ENCODE measurements at places on chromosomes 13 and 19.
A peak's percentile ranks its signal among the peaks of the same experiment; 100 is the strongest.

- DNase-seq: no peak
Measured at GRCh38 chr13:112846411-112847115, 122.5 kb upstream of the MCF2L start.

DNA sequence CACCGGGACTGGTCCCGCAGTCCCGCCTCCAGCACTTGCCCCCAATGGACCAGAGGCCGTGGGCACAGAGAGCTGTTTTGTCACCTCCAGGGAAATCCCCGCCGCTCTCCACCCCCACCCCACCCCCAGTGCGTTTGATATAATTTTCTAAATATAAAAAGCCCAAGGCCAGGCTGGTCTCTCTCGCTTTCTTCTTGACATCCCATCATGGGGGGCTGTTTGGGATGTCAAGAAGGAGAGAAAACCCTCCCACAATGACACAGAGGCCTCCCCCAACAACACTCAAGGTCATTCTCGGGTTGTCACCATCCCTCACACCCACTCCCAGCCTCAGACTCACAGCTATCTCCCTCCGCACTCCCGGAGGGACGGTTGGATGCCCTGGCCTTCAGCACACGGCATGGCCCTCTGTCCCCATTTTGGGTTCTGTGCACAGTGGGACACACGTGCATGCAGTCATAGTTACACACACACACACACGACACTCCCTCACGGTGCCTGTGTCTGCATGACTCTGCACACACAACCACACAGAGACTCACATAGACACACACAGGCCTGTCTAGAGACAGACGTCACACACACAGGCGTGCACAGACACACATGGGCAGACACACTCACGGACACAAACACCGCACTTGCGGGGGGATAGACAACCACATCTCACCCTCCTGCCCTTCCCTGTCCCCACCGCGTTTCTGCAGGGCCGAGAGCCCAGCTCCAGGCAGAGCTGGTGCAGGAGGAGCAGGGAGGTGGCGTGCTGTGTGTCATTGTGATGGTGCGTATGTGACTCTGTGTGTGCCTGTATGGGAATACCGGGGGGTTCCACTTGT, 4.8 kb upstream of the NFIC start:
- no peak for DNase-seq

GRCh38 chr19:10646456-10647159, 7.5 kb upstream of the ILF3 start:
- DNase-seq: no peak

DNA sequence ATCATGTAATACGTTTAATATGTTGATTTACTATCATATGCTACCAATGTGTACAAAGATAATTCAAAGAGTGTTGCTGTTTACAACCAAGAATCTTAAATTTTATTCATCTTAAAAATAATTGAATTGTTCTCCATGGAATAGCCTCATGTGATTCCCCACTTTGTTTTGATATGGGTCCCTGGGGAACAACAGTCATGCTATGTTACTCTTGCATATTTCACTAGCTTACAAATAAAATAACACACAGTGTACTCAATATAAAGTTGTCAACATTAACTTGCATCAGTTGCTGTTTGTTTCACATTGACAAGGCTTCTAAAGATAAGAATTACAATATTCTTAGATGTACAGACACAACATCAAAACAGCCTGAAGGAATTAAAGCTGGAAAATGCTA, 2.3 kb downstream of the ENOX1 start:
- no peak for DNase-seq

- no peak for DNase-seq
Measured at GRCh38 chr19:4310247-4311121, 6.1 kb downstream of the FSD1 start.

GRCh38 chr13:37666036-37666435, 67.5 kb upstream of the POSTN start:
- DNase-seq: peak; percentile 71

- no peak for DNase-seq
Measured at GRCh38 chr13:66623129-66623820, 606.9 kb downstream of the PCDH9 start.

DNA sequence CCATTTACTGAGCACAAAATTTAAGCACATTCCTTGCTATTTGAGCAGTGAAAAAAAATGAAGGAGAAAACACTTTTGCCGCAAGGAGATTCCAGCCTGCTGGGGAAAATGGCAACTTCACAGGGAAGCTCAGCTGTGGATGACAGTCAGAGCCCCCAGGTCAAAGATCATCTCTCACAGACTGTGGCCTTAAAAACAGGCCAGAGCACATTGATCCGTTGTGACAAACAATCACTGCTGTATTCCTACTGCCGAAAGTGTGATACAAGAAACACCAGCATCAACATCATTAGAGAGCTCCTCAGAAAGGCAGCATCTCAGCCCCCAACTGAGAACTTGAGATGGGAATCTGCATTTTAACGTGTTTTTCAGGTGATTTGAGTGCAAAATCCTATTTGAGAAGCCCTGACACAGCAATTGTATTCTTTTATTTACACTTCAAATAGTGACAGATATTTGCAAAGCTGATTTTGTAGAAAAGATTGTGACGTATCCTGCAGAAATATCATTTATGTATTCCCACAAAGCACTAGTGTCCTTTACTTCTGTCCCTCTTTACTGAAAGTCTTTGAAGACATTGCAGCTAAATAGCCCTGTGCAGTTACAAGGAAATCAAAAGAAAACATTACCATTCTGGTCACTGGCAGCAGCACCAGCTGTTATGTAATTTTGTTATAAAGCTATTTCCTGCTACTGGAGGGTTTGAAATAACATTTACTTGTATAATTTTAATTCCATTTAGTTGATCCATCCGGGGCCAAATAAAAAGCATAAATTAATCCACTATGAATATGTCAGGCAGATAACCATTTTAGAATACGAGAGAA, 652.0 kb downstream of the LIG4 start:
- DNase-seq: no peak

DNA sequence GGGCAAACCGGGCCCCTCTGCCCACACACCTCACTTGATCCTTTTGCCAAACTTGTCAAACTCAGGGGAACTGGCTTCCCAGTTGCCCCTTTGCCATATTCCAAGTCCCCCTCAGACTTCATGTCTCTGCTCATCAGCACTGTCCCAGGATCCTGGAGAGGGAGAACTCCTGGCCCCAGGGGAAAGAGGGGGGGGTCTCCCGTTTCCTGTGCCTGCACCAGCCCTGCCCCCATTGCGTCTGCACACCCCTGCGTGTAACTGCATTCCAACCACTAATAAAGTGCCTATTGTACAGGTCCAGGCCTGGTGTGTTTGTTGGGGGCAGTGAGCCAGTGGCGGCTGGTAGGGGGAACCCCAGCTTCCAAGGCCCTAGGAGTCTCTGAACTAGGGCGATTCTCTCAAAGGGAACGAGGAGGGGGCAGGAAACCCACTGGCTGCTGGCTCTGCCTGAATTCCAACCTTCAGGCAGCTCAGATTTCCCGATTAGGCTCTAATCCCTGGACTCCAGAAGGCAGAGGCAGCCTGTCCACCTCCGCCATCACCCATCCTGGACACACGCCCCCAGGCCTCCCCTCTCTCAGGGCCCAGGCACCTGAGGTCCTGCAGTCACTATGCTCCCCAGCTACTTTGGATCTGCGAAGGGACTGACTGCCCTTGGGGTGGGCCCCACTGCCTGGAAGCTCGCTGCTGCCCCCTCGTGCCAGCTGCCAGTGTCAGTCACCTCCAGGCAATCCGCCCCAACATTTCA, 9.7 kb upstream of the ILF3 start:
- peak; percentile 89 for DNase-seq

DNA sequence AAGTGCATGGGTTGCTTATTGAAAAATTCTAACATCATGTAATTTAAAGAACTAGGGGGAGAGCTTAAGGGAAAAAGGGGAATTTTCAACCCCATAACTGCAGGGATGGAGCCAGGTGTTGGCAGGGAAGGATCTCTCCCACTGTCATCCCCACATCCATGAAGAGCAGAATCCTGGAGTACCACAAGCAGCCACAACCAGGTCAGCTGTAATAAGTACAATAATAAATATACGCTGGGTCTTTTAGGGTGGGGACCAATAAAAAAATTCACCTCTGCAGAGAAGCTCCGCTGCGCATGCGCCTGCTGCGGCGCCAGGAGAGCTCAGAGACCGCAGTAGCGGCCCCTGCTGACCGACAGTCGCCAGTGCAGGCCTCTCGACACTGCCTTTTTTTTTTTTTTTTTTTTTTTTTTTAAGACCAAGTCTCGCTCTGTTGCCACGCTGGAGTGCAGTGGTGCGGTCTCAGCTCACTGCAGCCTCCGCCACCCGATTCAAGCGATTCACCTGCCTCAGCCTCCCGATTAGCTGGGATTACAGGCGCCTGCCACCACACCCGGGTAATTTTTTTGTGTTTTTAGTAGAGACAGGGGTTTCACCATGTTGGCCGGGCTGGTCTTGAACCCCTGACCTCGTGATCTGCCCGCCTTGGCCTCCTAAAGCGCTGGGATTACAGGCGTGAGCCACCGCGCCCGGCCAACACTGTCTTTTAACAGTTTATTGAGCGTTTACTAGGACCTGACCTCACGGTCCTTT, 2.5 kb upstream of the EEF2 start:
- DNase-seq: peak; percentile 91

DNA sequence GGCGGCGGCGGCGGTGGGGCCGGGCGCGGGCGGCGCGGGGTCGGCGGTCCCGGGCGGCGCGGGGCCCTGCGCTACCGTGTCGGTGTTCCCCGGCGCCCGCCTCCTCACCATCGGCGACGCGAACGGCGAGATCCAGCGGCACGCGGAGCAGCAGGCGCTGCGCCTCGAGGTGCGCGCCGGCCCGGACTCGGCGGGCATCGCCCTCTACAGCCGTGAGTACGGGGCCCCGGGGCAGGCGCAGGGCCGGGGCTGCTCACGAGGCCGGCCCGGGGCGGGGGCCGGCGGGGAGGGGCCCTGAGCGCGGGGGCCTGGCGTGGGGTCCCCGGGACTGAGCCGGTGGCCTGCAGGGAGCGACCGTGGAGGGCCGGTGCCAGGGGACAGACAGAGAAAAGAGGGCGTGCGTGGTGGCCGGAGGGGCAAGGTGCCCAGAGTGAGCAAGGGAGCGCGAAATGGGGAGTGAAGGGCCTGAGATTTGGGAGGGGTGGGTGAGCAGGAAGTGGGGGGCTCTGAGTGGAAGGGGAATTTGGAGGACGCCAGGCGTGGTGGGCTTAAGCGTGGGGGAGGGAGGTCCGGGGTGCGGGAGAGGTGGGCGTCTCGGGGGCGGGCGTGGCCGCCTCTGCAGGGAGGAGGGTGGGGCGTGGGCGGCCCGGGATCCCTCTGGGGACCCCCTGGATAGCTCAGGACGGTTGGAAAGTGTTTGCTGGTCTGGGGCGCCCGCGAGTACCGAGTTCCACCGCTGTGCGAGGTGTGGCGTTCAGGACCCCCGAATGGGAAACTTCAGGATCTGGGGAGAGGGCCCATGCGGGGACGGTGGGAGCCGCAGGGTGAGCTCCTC, 575 bp downstream of the CARM1 start:
- DNase-seq: peak; percentile 65

- no peak for DNase-seq
Measured at GRCh38 chr19:17997969-17998826, 9.8 kb upstream of the ARRDC2 start.

GRCh38 chr19:12647047-12647446, 19.5 kb downstream of the MAN2B1 start:
- no peak for DNase-seq

- no peak for DNase-seq
Measured at GRCh38 chr13:105948143-105948542, 587.3 kb downstream of the EFNB2 start.

DNA sequence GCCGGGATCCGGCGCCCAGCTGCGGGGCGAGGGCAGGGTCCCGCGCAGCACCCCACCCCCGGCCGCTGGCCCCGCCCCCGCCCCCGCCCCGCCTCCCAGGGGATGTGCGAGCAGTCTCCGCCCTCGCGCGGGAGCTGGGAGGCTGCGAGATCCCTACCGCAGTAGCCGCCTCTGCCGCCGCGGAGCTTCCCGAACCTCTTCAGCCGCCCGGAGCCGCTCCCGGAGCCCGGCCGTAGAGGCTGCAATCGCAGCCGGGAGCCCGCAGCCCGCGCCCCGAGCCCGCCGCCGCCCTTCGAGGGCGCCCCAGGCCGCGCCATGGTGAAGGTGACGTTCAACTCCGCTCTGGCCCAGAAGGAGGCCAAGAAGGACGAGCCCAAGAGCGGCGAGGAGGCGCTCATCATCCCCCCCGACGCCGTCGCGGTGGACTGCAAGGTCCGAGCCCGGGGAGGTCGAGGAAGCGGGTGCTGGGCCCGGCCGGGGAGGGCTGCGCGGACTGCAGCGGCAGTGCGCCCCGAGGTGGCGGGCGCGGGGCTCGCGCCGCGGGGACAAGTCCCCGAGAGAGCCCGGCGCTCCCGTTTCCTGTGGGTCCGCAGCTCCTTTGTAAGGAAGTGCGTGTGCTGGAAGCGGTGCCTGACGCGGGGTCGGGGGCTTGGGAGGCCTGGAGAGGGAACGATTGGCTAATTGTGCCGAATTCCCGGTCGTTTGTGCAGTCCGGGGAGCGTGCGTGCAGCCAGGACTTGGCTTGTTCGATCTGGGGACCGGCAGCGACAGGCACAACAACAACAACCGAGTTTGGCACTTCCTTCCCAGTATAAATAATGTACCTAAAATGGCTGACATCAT, at the start of gene ITM2B:
ITM2B (plus strand) TSS at position 161 of the 843 bp plus-strand sequence; CDS start at position 316, 155 bp downstream.
- peak; percentile 83 for DNase-seq

GRCh38 chr13:73701160-73701559, 433.0 kb downstream of the KLF12 start:
- no peak for DNase-seq

DNA sequence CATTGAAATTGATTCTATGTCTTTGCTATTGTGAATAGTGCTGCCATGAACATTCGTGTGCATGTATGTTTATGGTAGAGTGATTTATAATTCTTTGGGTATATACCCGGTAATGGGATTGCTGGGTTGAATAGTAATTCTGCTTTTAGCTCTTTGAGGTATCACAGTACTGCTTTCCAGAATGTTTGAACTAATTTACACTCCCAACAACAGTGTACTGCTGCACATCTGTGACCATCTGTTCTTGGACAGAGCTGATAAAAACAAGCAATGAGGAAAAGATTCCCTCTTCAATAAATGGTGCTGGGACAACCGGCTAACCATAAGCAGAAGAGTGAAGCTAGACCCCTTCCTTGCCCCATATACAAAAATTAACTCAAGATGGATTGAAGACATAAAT, 231.0 kb downstream of the MYO16 start:
- no peak for DNase-seq

- DNase-seq: no peak
Measured at GRCh38 chr19:20365146-20365545, 198.1 kb downstream of the ZNF486 start.

- DNase-seq: peak; percentile 61
Measured at GRCh38 chr19:48511800-48512503, at the start of gene LMTK3. Gene LMTK3 (minus strand): TSS chr19:48511835. CDS start chr19:48511576, 259 bp downstream.

GRCh38 chr19:2952953-2953481, 8.2 kb upstream of the ZNF77 start:
- DNase-seq: no peak

GRCh38 chr13:82036602-82037001, 1695.7 kb upstream of the SPRY2 start:
- no peak for DNase-seq

All from A673 (cell line).